Bone marrow (tissue), 2 donors: ENCODE measurements at places on chromosomes 1 and 21.

- DNase-seq, result no peak
These were observed 39.2 kb downstream of the PRMT6 start for GRCh38 chr1:107095647-107096046.

GRCh38 chr1:186753241-186753640 is 73.0 kb upstream of the PTGS2 start:
- DNase-seq, result no peak

GRCh38 chr1:1157426-1157913 is 16.2 kb upstream of the TTLL10 start:
- peak; percentile 62 for DNase-seq

DNA sequence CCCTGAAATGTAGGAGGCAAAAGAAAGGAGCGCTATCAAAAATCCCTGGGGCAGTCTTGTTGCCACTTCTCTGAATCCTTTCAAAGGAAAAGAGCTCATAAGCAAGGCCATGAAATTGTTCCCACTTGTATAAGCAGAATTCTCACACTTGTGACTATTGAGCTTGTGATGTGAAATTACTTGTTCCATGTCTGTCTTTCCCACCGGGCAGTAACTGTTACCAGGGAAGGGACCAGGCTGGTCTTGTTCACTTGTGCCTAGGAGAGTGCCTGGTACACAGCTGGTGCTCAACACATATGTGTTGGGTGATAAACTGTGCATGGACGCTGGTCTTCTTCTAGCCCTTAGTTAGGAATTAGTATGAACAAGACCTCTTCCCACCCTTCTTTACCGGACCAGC is 150.6 kb downstream of the CDC7 start:
- no peak for DNase-seq

DNA sequence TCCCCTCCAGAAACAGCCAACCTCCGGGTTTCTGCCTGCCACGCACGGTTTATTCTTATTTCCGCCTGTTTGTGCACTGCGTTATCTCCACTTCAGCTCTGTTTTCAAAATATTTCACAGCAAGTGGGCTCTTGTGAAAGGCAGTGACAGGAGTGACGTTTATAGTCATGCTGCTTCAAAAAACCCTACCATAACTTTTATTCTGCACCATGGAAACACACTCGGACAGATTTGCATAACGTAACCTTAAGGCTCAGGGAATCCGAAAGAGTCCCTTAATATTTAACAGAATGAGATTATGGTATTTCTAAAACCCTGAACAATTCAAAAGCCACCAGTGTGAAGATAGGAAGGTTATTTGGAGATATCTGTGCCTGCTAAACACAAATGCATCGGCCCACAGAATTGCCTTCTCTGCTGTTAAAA is 782 bp upstream of the SDE2 start:
- DNase-seq, result peak; percentile 97

- DNase-seq, result no peak
These were observed 24.2 kb upstream of the IVNS1ABP start for GRCh38 chr1:185341196-185341781.

DNA sequence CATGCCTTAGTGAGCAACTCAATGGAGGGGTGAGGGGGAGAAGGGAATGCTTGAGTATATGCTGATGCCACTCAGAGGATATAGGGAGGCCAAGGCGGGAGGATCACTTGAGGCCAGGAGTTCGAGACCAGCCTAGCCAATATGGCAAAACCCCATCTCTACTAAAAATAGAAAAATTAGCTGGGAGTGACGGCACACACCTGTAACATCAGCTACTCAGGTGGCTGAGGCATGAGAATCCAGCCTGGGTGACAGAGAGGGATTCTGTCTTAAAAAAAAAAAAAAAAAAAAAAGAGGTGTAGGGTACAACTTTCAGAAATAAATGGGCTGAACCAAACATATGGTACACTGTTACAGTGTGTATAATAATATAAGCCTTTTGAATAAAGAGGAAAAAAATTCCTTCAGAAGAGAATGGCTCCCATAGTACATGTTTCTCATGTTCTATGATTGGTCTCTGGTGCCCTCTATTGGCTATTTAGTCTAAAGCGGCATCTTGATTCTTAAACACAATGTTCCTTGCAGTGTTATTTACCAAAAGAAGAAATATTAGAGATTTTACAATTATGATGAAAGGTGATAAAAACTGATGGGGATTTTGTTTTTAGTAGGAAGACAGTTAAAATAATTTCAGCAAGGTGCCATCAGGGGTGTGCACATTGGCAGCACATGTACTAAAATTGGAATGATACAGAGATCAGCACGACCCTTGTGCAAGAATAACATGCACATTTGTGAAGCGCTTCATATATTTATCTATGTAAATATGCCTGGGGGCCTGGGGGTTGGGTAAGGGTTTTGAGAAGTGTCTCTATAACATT is 109.8 kb downstream of the PATJ start:
- DNase-seq, result peak; percentile 7

DNA sequence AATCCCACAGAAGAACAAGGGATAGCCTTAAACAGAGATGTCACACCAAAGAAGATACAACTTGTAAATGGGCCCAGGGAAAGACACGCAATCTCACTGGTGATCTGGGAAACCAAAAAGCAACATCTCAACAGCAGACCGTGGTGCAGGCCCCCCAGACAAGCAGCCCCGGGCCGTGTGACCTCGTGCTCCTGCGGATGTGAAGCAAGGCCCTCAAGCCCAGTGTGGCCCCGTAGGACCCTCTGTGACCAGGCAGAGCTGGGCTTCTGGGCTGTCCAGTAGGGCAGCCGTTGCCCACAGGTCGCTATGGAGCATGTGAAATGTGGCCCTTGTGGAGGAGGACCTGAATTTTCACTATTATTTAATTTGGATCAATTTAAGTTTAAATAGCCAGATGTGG is 34.9 kb upstream of the TMEM52 start:
- no peak for DNase-seq

DNA sequence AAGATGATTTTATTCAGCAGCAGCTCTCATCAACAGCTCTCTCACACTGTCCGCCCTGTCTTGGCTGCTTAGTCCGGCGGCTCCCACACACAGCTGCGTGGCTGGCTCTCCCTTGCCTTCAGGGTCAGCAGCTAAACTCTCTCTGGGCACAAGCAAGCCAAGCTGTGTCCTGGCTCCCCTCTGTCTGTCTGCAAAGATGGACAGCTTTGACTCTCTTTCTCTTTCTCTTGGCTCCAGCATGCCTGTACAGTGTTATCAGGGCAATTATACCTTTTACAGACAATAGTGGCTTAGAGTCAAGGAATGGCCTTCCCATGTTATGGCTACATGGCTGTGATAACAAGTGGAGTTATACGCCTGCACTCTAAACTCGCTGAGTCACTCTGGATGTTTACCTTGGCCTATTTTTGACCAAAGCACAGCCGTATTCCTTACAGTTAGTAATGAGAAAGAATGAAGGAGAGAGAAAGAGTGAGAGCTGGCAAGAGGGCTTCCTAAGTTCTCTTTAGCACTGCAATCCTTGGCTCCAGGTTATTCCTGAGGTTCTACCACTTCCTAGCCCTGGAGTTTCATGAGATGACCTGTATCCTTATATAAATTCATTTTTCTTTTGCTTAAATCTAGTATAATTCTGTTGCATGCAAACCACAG is 59.9 kb upstream of the ZSWIM5 start:
- no peak for DNase-seq

GRCh38 chr1:18893120-18893519 is 9.2 kb downstream of the ALDH4A1 start:
- DNase-seq, result no peak

DNA sequence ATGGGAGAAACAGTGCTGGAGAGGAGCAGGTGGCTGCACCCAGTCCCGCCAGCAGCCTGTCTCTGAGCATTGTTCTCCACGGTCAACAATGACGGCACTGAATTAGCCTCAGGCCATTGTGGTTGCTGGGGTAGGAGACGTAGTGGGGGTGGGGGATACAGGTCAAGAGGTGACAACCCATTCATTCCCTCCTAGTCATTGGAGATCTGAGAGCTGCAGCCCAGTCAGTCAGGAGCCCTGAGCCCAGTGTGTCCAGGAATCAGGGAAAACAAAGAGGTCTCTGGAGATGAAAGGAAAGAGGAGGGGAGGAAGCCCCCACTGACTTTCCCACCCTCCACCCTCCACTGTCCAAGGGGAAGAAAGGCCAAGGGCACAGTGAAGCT is 15.3 kb downstream of the SMIM12 start:
- no peak for DNase-seq

GRCh38 chr1:112196008-112196588 is 199.9 kb upstream of the CTTNBP2NL start:
- DNase-seq, result no peak

GRCh38 chr1:162632217-162632666 is at the start of gene DDR2:
Gene DDR2, plus strand, starts transcription at chr1:162632464. Its CDS starts 86,600 bp downstream, at chr1:162719064.
- DNase-seq, result no peak

DNA sequence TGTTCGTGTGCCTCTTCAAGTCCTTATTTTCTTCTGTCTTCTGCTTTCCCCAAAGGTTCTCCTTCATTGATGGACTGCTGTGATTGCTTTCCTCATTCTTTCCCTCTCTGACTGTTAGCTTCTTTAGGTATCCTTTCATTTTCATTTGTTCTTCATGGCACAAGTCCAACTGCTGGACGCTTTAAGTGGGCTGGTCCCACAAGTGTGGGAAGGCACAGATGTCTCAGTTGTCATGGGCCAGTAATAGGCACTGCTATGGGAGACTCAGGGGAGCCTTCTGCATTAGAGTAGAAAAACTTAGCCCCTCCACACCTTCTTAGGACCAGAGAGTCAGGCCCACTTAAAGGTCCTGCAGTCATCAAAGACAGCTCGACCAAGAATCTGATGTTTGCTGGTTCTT is 122.3 kb upstream of the C1orf105 start:
- DNase-seq, result no peak

- peak; percentile 14 for DNase-seq
These were observed 5.8 kb upstream of the IKBKE start for GRCh38 chr1:206464456-206464964.

GRCh38 chr1:27331426-27331825 is 9.5 kb downstream of the TMEM222 start:
- no peak for DNase-seq

GRCh38 chr1:58190267-58190988 is 356.1 kb downstream of the OMA1 start:
- DNase-seq, result no peak

- no peak for DNase-seq
These were observed 17.1 kb upstream of the ADGRB2 start for GRCh38 chr1:31781138-31781755.

- no peak for DNase-seq
These were observed 38.9 kb downstream of the TOR3A start for GRCh38 chr1:179120736-179121135.

DNA sequence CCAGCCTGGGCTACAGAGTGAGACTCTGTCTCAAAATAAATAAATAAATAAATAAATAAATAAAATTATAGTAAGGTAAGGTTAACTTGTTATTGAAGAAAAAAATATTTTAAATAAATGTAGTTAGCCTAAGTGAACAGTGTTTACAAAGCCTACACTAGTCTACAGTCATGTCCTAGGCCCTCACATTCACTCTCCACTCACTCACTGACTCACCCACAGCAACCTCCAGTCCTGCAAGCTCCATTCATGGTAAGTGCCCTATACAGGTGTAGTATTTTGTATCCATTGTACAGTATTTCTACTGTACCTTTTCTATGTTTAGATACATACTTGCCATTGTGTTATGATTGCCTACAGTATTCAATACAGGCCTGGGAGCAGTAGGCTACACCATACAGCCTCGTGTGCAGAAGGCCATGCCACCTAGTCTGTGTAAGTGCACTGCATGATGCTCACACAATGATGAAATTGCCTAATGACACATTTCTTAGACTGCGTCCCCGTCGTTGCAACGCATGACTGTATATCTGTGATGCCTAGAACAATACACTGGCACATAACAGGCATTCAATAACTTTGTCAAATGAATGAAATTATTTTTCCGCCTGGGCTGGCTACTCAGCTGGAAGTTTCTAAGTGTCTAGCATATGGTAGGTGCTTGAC is 14.8 kb downstream of the KCNN3 start:
- no peak for DNase-seq

DNA sequence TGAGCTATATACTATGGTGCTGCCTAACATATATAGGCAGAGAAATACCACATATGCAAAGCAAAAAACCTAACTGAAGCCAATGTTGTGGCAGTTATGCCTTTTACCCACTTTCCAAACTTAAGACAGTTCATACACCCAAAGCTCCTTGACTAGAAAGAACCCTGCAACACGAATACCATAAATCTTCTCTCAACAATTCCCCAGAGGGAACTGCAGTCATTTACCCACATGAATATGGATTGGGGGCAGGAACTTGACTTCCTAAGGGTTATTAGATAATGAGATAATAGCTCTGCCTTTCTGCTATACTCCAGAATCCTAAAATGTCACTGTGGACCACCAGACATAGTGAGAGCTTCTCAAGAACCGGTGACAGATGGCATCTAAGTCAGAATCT is 2.9 kb upstream of the ASPM start:
- no peak for DNase-seq

DNA sequence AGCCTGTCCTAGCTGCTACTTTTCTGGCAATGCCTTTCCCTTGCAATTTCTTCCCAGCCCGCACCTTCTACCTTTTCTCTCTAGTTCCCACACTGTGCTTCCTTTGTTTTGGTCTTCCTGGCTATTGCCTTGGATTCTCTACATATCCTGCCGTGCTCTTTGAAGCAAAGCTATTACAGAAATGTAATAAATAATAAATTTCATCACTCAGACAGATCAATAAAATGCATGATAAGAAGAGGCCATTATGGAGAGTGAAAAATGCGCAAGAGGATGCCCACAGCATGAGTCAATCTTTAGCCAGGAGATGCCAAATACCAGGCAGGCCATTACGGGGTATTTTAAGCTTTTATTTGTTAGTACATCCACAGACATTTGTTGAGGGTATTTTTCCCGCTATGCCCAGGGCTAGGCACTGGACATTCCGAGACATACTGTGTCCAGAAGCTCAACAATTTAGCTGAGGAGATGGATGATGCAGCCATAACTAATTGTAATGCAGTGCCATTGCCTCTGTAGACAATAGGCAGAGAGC is 163.6 kb downstream of the ST6GALNAC3 start:
- DNase-seq, result no peak

GRCh38 chr1:15963363-15963967 is 12.4 kb downstream of the ZBTB17 start:
- no peak for DNase-seq

DNA sequence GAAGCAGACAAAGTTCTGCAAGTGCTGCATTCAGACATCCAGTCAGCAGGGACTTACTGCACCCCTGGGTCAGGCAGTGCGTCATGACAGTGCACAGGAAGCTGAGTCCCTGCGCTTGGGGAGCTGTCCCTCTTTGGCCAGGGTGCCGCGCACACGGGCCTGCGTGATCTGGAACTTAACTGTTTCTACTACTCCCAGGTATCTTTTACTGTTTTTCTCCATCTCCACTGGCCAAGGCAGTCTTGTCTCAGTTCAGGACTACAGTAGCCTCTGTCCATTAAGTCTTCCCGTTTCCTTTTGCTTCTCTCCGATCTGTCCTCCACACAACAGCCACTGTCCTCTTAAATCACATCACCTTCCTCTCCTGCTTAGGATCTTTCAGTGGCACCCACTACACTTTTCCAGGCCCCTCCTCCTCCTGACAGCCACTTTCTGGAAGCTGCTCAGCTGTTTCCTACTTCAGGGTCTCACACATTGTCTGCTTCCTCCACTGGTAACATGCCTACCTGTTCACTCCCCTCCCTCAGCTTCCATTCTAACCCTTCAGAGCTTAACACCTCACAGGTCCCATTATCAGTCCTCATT is 15.9 kb downstream of the ERRFI1 start:
- DNase-seq, result no peak

GRCh38 chr1:230385930-230386329 is 40.2 kb downstream of the PGBD5 start:
- no peak for DNase-seq

GRCh38 chr1:23614032-23614660 is 54.8 kb upstream of the ID3 start:
- DNase-seq, result no peak

- DNase-seq, result no peak
These were observed 36.7 kb downstream of the MAPKAPK2 start for GRCh38 chr1:206721454-206721853.
